Eye (tissue), 1 donor: ENCODE measurements at places on chromosomes 1 and 21.

- no peak for DNase-seq
Measured at GRCh38 chr1:18038051-18038450, 69.5 kb upstream of the IGSF21 start.

GRCh38 chr1:116769104-116769452 is 14.8 kb downstream of the CD2 start:
- DNase-seq = no peak

GRCh38 chr1:11796036-11796828 is 9.5 kb downstream of the MTHFR start:
- no peak for DNase-seq

- DNase-seq = no peak
Measured at GRCh38 chr1:64601207-64601606, 131.3 kb downstream of the CACHD1 start.

GRCh38 chr21:22438428-22439086 is 1440.3 kb downstream of the NCAM2 start:
- no peak for DNase-seq

DNA sequence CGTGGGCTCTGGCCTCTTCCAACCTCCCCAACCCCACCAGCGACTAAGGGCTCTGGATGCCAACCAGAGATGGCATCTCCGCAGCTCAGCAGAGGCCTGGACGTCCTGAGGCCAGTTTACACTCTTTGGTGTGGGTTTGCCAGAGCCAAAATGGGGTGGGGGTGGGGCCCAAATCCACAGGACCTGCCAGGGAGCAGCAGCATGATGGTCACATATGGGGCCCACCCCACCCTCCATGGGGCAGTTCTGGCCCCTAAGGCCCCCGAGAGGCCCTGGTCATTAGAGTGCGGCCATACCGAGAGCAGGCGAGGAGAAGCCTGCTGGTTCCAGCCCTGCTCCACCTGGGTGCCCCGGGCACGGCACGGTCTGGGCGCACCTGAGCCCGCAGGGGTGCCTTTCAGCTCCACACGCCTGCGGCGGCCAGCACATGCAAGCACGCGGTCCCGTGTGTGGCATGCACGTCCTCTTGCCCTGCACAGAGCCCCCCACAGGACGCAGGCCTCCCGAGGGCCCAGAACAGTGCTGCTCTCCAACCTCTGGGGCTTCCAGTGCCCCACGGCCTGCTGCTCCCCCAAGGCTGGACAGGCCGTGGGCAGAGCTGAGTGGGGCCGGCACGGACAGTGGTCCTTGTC is 4.8 kb downstream of the C1QTNF12 start:
- no peak for DNase-seq

- no peak for DNase-seq
Measured at GRCh38 chr1:76955652-76956051, 88.4 kb downstream of the ST6GALNAC5 start.

DNA sequence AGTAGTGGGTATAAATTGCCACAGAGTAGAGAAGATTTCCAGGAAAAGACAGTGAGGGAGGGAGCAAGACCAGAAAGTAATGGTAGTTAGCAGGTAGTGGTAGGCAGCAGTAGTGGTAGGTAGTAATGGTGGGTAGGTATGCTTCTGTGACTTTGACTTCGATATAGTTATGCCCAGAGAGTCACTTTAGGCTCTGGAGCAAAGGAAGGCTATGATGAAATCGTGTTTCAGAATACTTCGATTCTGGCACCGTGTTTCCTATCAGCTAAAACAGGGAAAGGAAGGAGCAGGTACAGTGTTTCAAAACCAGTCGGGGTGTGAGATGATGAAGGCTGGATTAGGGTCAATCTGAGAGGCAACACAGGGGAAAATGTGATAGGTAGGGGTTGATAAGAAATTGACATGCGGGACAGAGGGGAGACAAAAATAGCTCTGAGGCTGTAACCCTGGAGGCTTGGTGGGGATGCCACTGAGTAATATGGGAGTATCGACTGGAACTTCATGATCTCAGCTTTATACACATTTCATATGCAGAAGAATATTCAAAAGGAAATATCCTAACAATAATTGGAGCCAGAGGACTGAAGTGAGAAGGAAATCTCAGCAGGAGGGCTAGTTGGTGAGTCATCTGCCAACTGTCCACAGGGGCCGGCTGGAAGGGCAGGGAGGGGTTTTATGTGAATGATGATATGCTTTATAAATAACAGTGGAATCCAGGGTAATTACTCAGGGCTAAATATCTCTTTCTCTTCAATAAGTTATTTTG is 25.2 kb upstream of the TRIM45 start:
- peak; percentile 61 for DNase-seq

DNA sequence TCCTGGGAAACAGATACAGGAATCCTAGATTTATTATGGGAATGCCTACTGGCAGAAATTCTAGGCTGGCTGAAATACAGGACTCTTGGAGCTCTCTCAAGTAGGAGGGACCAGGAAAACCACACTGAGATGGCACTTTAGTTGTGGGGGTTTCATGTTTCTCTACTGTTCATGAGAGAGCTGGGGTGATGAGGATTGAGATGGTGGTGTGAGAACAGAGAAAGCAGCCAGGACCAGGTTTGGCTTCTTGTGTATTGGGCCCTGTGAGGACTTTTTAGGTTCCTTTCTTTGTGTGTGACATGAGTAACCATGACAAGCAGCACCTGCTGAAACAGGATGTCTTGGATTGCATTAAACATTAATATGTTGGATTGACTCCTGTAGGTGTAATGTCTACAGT is 4.9 kb downstream of the ARID1A start:
- no peak for DNase-seq

- no peak for DNase-seq
Measured at GRCh38 chr21:35792569-35793305, 267.6 kb downstream of the SETD4 start.

DNA sequence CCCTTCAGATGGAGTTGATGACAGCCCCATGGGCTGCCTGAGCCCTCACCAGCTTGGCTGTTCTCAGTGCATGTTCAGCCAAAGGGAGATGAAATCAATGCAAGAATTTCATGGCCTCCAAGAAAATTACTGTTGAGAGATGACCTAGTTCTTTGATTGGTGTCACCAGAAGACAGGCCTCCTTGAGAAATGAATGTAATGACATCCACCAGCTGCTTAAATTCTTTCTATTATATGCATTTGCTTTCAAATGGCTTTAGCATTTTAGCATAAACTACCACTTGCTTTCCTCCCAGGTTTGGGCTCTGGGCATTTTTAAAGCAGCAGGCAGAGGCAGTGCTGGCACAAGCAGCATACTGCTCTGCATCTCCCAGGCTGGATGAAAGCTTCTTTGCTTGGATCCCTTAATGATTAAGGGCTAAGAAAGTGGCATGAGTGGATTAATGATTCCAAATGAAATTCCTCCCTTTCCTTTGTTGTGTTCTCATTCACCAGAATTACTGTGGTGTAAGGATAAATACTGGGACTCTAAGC is 278.4 kb downstream of the ZNF326 start:
- DNase-seq = peak; percentile 60

- peak; percentile 84 for DNase-seq
Measured at GRCh38 chr1:35708441-35708921, 10.2 kb downstream of the C1orf216 start.

- no peak for DNase-seq
Measured at GRCh38 chr1:170959385-170959784, 24.1 kb downstream of the MROH9 start.

- no peak for DNase-seq
Measured at GRCh38 chr1:94790246-94790645, 29.9 kb upstream of the SLC44A3 start.

DNA sequence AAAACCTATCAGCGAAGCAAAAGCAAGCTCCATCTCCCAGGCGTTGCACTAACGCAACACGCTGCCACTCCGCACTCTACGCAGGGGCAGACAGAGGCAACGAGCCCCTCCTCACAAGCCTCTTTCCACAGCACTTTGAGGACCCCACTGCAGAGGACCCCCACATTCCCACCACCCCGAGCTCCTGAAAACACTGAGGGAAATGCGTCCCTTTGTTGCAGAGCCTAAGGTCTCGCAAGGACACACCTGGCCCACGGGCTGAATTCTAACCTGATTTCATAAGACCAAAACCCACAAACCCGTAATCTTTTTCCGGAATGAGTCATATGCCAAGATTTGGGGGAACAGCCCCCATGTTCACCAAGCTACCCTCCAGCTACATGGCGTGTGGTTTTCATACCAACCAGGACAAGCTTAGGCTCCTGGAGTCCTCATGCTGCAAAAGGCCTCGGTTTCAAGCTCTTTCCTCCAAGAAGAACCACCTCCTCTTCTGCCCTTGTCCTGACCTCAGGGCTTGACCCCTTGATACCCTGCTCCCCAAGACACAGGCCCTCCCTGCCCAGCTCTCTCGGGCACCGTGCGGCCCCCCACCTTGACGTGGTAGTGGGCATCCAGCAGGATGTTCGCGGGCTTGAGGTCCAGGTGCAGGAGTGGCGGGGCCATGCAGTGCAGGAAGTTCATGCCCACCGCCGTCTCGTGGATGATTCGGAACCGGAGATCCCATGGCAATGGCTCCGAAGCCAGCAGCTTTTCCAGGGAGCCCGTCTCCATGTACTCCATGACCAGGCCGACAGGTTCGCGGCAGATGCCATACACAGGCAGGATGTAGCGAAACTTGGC is 10.7 kb downstream of the RIPK4 start:
- DNase-seq = no peak

- DNase-seq = no peak
Measured at GRCh38 chr21:44299085-44299457, 782 bp upstream of the PFKL start.

DNA sequence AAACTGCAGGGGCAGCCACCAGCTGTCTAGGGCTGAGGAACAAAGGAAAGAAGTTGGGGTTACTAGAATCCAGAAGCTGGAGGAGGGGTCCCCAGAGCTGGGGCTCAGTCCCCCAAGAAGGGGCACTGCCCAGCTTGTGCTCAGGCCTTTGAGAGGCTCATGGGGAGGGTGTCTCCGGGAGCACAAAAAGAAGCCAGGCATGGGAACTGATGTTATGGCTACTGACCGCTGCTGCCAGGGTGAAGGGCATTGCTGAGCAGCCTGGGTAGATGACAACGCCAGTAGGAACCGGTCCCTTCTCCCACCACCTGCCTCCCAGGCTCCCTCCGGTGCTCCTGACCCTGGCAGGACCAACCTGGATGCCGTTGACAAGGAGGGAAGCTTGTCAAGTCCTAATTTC is 762.5 kb upstream of the TPTE start:
- no peak for DNase-seq

- DNase-seq = no peak
Measured at GRCh38 chr1:207935166-207935583, 24.2 kb upstream of the CD34 start.

GRCh38 chr1:26031611-26032220 is 10.1 kb downstream of the EXTL1 start:
- no peak for DNase-seq

- DNase-seq = no peak
Measured at GRCh38 chr1:211546543-211546942, 32.4 kb downstream of the SLC30A1 start.

DNA sequence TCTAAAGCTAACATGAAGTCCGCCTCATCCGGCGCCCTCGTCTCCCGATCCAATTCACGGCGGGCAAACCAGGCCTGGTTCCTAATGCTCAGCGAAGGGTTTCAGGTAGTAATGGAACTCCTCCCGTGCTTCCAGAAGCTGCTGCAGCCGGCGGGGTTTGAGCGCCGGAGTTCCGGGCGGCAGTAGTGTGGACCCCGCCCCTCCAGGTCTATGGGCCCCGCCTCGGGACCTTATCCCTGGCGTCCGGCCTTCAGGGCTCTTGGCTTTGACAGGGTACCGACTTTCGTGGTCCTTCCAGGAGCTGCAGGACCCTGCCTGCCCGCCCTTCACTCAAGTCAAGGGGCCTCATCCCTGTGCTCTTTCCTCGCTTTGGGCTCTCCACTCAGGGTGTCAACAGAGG is 304.1 kb downstream of the FAM72C start:
- no peak for DNase-seq

- no peak for DNase-seq
Measured at GRCh38 chr1:230708631-230709580, 5.0 kb downstream of the AGT start.

GRCh38 chr21:17690078-17690494 is 77.4 kb upstream of the BTG3 start:
- DNase-seq = no peak

- DNase-seq = no peak
Measured at GRCh38 chr21:33139084-33139483, 69.1 kb downstream of the OLIG1 start.

DNA sequence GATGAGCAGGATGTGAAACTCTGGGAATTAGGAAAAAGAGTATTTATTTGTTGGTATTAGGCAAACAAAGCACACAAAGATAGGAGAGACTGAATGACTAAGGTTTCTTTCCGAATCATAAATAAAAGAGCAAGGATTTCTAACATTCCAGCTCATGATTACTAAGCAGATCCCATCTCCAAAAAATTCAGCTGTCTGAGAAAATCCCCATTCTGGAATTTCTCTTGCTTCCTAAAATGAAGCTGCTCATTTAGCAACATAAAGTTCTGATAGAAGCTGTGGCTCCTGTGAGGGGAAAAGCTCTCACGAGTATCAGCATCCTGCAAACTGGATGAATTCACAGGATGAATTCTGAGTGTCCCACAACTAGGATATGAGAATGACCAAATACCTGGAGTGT is 6.7 kb upstream of the SH2D5 start:
- no peak for DNase-seq

- no peak for DNase-seq
Measured at GRCh38 chr1:15583016-15583706, 1.7 kb downstream of the AGMAT start.

- peak; percentile 77 for DNase-seq
Measured at GRCh38 chr1:38451541-38451993, 405.0 kb upstream of the POU3F1 start.

- DNase-seq = no peak
Measured at GRCh38 chr1:110056285-110056683, 14.2 kb downstream of the ALX3 start.

DNA sequence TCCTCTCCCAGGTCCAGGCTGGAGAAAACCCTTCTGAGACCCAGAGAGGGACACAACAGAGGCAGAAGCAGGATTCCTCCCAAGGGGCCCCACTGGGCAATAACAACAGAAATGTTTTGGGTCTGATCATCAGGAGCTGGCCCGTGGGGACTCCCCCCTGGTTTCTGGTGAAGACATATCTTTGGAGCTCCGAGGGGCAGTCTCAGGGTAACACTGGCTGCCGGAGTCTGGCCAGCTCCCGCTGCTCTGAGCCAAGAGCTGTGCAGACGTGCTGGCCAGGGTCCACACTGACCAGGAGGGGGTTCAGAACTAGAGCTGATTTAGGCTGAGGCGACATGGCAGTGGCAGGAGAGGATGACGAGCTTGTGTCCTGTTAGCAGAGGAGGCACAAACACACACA is 13.1 kb downstream of the ECE1 start:
- peak; percentile 20 for DNase-seq

DNA sequence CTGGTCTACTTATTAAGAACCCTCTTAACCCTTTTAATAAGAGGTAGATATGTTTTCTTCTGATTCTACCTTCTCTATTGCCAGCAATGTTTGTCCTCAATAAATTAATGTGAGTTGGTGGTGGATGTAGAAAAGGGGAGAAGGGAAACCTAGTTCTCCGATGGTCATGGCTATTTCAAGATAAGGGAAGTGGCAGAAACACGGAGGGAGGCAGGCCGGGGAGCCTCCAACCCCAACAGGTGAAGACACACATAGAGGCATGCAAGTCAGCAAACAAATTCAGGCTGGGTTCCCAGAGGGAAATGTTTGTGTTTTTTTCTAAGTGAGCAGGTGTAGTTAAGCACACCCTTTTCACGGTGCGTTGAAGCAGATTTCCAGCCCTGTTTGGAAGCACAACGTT is 31.0 kb upstream of the CLDN14 start:
- no peak for DNase-seq
